ENCODE measurements at places on chromosomes 11 and 22. TPM values are rescaled to one million over a fixed set of nuclear protein-coding genes. Genes with fewer than 3 reads are reported as not detected.

Gene CALCB
- total RNA-seq = 0.81 TPM

Gene SC5D
- total RNA-seq = 42.0 TPM

Gene PTPRCAP
- 4.0 TPM for total RNA-seq

Gene DEPDC7
- total RNA-seq = 6.9 TPM

Gene SCO2
- total RNA-seq = 1.3 TPM

Gene ANO9
- total RNA-seq = not detected

Gene FAM227A
- total RNA-seq = 0.23 TPM

Gene SCUBE2
- total RNA-seq = 0.10 TPM

Gene SEPTIN5
- 15.8 TPM for total RNA-seq

Gene TYR
- total RNA-seq = not detected

DNA sequence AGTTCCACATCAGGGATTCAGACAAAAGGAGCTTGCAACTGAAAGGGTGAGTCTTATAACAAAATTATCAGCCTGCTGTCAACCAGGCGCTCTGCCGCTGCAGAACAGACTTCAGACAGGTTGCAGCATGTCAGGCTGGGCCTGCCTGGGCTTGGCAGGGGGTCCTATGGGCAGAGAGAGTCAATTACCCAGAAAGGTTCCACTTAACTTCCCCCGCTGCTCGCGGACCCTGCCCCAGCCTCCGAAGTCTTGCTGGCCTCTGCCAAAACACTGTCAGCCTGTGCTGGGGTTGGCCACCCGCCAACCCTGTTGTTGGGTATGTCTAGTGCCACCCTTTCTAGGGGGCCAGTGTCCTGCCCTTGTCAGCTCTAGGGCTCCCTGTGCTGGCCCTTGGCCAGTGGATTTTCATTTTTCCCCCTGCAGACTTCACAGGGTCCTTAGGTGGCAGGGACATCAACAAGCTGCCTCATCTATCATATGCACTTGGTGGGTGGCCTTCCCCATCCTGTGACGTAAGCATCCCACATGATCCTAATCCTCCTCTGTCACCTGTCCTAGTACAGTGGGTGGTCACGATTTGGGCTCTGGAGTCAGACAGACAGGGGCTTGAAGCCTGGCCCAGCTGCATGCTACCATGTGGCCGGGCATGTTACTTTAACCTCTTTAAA is 166.5 kb upstream of the CADM1 start:
- no peak for DNase-seq

- no peak for DNase-seq
Measured at GRCh38 chr11:73294604-73295003, 13.5 kb upstream of the ARHGEF17 start.

GRCh38 chr22:26482161-26482560 is 1.4 kb downstream of the HPS4 start:
- no peak for DNase-seq

- DNase-seq = no peak
Measured at GRCh38 chr22:48477031-48477721, 1350.5 kb downstream of the BRD1 start.

- DNase-seq = no peak
Measured at GRCh38 chr11:12474871-12475270, 97.5 kb downstream of the PARVA start.

- no peak for DNase-seq
Measured at GRCh38 chr11:113908098-113908497, 3.5 kb downstream of the HTR3B start.

DNA sequence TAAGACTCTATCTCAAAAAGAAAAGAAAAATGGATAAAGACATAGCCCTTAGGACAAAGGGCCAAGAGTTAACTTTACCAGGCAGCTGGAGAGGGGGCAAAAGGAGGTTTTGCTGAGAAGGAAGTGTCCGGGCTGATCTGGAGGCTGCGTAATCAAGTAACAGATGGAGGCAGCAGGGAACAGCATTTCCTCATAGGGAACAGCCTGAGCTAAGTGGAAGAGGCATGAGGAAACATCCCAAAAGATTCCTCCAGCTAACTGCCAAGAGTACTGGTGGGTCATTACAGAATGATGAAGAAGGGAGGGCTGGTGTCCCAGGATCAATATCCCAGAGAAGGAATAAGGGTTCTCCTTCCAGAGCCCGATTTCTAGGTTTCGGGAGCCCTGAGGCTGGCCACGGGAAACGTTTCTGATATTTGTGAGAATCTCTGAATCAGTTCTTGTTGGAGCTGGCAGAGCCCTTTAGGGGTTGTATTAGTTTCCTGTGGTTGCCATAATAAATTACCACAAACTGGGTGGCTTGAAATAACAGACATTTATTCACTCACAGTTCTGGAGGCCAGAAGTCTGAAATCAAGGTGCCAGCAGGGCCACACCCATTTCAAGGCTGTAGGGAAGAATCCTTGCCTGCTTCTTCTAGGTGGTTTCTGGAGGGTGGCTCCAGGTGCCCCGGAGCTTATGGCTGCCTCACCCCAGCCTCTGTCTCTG is 21.2 kb downstream of the LIF start:
- DNase-seq = no peak

GRCh38 chr22:17665854-17666253 is 27.3 kb downstream of the BCL2L13 start:
- DNase-seq = no peak

GRCh38 chr22:45769569-45770210 is 98.1 kb downstream of the ATXN10 start:
- DNase-seq = no peak

DNA sequence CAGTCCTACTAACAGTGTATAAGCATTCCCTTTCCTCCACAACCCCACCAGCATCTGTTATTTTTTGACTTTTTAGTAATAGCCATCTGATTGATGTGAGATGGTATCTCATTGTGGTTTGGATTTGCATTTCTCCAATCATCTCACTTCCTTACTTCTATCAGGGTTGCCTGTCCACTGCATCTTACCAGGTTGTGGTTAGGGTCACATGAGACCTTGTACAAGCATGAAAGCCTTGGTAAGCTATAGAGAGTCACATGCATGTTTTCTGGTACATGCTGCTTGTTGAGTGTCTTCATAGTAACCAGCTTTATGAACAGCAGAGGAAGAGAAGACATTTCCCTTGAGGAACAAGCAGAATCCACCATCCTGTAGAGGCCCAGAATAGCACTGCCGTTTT is 102.9 kb upstream of the PAX6 start:
- DNase-seq = no peak

DNA sequence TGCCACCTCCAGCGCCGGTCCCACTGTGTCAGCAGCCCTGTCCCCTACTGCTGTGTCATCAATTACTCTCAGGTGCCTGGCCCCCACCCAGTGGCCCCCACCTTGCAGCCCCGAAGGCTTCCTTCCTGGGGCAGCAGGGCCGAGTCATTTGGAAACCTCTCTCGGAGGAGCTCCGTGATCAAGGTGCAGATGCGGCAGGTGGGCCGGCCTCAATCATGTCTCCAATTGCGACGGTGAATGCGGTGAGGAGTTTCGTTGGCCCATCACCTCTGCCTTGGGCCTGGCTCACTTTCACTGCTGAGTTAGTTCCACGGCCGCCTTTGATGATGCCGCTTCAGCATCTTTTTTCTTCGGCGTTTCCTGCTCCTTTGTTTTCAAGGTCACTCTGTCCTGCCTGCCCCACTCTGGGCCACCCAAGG is 11.3 kb upstream of the CXCR5 start:
- no peak for DNase-seq

- DNase-seq = no peak
Measured at GRCh38 chr11:9399466-9399865, 15.0 kb downstream of the IPO7 start.

- DNase-seq = no peak
Measured at GRCh38 chr11:56876621-56877275, 112.0 kb upstream of the OR5AK2 start.

GRCh38 chr11:123238297-123238696 is 43.2 kb upstream of the CLMP start:
- peak; percentile 33 for DNase-seq

DNA sequence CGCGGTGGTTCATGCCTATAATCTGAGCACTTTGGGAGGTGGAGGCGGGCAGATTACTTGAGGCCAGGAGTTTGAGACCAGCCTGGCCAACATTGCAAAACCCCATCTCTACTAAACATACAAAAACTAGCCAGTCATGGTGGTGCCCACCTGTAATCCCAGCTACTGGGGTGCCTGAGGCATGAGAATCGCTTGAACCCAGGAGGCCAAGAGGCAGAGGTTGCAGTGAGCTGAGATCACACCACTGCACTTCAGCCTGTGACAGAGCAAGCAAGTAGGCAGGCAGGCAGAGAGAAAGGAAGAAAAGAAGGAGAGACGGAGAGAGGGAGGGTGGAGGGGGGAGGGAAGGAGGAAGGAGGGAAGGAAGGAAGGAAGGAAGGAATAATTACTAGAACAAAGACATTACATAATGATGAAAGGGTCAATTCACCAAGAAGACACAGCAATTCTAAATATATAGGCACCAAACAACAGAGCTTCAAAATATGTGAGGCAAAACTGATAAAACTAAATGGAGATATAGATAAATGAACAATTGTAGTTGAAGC is 13.8 kb upstream of the CLDN5 start:
- no peak for DNase-seq

DNA sequence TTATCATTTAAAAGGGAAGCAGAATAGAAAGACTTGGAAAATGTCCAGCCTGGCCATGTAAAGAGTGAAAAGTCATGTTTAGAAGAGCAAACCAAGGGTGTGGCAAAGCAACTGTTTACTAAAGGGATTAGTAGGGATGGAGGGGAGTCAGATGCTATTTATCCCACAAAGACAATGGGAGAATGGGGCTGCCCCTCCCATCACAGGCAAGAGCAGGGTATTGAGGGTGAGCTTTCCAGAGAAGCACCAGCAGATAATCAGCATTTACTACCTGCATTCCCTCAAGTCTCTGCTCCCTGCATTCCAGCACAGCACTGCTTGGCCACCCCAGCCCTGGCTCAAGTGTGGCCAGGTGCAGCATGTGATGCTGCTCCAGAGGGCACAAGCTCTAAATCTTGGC is 18.5 kb upstream of the QSER1 start:
- DNase-seq = no peak

DNA sequence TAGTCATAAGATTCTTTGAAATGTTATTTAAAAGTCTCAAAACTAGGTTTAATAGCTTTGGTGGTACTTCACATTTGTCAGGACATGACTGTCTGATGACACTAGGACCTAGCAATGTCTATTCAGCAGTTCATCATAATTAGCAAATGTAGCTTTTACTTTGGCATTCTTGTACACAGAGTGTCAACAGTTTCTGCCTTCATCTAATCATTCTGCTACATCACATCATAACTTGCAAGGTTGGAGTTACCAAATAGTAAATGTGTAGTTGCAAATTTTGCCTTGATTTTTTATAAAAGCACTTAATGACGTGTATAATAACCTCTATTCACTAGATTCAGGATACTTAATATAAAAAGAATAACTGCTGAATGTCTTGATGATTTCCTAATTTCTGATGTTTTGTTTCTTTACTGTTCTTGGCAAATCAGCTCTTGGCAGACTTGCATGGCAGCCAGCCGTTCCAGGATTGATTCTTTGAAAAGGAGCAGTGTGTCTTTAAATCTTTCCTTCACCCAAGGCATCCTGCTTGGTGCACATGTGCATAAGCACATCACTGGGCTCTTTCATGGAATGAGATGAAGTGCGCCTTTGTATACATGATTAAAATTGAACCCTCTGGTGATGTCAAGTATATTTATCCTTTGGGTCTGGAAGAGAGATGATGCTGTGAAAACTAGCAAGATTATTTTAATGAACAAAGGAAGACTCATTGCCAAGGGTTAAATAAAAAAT is 12.2 kb downstream of the FBXO7 start:
- no peak for DNase-seq

GRCh38 chr11:27087432-27087831 is 46.8 kb downstream of the BBOX1 start:
- no peak for DNase-seq

- no peak for DNase-seq
Measured at GRCh38 chr11:37442576-37442975, 844.5 kb upstream of the RAG2 start.

DNA sequence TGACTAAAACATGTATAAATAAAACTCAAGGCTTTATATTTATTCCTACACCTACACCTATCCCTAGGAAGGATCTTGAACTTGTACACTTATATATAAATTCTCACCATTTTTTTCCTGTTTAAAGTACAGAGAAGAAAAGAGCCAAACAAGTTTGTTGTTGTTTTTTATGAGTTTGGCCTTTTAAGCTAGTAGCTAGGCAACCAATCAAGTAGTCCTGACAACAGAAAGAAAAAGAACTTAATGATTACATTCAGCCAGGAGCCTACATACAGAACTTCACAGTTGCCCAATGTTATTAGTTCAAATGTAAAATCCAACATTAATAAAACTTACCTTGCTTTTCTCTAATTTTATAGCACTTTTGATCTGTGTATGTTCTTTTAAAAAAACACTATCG is 316.2 kb downstream of the SOX6 start:
- no peak for DNase-seq

GRCh38 chr22:16989915-16990314 is 18.1 kb downstream of the GAB4 start:
- no peak for DNase-seq

All from H4 (cell line).